Posterior vena cava (tissue), 2 donors: ENCODE measurements at places on chromosomes 4 and X. TPM values are rescaled to one million over a fixed set of nuclear protein-coding genes. Genes with fewer than 3 reads are reported as not detected.

TMEM31 gene
- total RNA-seq = not detected

CLGN gene
- 0.52 TPM for total RNA-seq

MSX1 gene
- 7.0 TPM for total RNA-seq

TRIML2 gene
- total RNA-seq = not detected

UGT2B11 gene
- not detected for total RNA-seq

MSANTD1 gene
- 1.1 TPM for total RNA-seq

CACNA1F gene
- total RNA-seq = 0.10 TPM

CT47B1 gene
- total RNA-seq = not detected

MAGED4 gene
- total RNA-seq = 2.9 TPM

SPANXD gene
- total RNA-seq = not detected

STATH gene
- not detected for total RNA-seq

MAGEA4 gene
- not detected for total RNA-seq

HSFX2 gene
- 0.48 TPM for total RNA-seq

CTAG1B gene
- not detected for total RNA-seq

AKAP14 gene
- total RNA-seq = not detected

ABCE1 gene
- 48.6 TPM for total RNA-seq
